ENCODE measurements at places on chromosomes 1 and 21. TPM values are rescaled to one million over a fixed set of nuclear protein-coding genes. Genes with fewer than 3 reads are reported as not detected.

Gene FCN3
- polyA plus RNA-seq, result not detected

Gene MYCBP
- polyA plus RNA-seq, result 25.0 TPM

Gene KRTAP10-6
- not detected for polyA plus RNA-seq

Gene PNRC2
- 34.4 TPM for polyA plus RNA-seq

Gene ILDR2
- not detected for polyA plus RNA-seq

Gene PCP4
- polyA plus RNA-seq, result not detected

Gene OR2G6
- not detected for polyA plus RNA-seq

Gene MPL
- not detected for polyA plus RNA-seq

GRCh38 chr1:73701826-73702225 lies 496.1 kb downstream of the LRRIQ3 start:
- no peak for DNase-seq

DNA sequence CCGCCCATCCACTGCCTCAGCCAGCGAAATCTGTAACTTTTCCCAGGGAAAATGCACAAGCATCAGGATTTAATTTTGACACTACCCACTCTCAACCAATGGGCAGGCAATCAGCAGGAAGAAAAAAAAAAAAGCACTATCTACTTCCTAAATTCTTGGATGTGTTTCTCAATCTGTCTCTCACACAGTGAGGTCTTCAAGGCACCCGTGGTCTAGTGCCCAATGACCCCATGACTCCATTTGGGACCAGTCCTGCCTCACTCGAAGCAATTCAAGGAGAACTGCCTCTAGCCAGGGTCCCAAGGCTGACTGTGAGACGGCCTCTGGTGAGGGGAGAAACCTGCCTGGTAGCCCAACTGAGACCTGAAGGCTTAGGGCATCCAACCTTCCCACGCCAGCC lies 35.9 kb downstream of the CSF1 start:
- DNase-seq, result no peak

DNA sequence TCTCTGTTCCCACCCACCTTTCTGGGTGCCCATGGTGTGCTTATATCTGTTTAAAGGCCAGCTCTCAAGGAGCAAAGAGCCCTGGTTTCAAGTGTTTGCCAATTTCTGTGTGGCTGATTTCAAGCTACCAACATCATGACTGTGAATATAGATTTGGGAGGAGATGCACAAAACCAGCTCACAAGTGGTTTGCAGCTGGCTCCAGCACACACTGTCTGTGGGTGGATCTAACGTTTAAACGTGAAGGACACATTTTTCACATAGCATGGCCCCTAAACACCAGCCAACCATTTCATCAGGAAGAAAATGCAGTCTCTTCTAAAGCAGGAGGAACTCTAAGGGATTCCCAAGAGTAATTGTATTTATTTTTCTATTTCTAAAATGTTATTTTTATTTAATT lies 65.2 kb downstream of the FCRL5 start:
- no peak for DNase-seq

GRCh38 chr21:45748593-45748992 lies 105.1 kb downstream of the PCBP3 start:
- DNase-seq, result no peak

DNA sequence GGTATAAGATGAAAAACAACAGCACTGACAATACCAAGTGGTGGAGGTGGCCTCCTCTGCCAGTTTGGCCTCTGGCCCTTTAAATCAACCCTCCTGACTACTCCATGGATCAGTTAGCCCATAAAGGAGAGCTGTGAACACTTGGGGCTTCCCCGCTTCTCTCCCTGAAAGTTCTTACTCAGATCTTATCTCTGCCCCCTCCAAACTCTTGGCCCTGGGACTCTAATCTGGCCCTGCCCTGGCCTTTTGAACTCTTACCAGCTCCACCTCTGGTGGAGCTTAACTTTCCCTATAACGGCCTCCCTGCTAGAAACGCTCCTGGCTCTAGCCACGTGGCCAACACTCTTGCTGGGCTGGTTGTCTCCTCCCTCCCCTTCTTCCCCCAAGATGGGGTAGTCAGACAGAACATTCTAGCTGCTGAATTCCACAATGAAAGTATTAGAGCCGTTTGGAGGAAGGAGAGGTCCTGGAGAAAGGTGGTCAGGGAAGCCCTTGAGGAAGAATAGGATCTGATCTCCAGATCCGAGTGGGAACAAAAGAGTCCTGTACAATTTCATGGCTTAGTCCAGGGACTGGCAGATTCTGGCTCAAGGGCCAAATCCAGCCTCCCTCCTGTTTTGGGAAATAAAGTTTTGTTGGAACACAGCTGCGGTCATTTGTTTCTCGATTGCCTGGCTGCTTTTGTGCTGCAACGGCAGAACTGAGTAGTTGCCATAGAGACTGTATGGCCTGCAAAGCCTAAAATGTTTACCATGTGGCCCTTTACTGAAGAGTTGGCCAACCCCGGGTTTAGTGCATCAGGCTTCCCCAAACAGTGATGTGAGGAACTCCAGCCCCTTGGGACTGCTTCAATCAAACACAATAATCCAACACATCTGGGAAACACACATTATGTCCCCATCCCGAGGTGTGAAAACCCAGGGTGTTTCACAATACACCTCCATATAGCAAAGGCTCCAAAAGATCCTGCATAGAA lies 9.5 kb upstream of the PIGR start:
- DNase-seq, result no peak

DNA sequence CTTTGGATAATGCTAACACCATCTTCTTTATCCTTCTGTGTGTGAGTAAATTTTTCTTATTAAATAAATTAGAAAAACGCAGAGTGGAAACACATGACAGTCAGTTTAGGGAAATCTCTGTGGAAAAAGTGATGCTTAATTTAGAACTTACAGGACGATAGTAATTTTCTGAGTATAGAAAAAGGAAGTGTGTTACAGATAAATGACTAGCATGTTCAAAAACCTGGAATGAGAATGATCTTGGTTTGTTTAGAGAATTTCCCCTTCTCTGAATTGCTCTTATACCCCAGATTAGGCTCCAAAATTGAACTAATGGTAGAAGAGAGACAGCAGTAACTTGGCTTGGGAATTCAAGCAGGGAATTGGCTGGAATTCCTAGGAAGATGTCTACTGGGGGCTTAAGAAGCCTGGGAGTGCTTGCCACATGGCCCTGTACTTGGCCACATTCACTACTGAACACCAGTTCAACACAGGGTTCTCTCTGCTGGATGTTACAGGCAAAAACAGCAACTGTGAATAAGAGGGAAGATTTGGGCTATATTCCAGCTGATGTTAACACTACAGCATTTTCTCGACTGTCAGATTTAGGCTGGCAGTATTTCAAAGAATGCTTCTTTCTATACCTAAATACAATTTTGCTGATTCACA lies 1004.2 kb downstream of the TTLL7 start:
- no peak for DNase-seq

GRCh38 chr1:8134546-8135235 lies 108.6 kb upstream of the ERRFI1 start:
- DNase-seq, result no peak

DNA sequence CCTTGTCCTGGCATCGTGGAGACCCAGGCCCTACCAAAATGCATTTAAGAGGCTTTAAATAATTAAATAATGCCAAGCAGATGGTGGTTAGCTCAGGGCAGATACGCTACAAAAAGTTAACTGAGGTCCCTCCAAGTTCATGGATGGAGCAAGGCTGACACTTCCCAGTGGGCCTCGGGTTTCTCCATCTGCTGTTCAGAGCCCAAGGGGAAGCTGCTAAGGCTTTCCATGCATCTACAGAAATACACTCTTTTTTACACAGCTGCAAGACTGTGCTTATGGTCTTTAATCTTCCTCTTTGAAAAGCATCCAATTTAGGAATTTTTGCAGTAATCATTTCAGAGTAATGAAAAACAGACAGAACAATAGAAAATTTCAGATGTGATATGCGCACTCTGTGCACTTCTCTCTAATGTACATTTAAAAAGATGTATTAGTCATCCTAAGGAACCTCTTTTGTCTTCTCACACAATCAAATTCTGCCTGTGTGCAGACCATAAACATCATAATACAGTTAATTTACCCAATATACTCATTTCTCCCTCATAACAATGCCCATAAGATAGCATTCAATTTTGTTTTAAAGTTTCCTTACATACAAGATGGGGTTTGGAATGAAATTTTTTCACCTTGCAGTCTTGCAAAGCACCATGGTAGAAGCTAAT lies 173.2 kb upstream of the ATP1B1 start:
- DNase-seq, result no peak

GRCh38 chr1:150493175-150493574 lies 6.0 kb downstream of the TARS2 start:
- DNase-seq, result no peak

DNA sequence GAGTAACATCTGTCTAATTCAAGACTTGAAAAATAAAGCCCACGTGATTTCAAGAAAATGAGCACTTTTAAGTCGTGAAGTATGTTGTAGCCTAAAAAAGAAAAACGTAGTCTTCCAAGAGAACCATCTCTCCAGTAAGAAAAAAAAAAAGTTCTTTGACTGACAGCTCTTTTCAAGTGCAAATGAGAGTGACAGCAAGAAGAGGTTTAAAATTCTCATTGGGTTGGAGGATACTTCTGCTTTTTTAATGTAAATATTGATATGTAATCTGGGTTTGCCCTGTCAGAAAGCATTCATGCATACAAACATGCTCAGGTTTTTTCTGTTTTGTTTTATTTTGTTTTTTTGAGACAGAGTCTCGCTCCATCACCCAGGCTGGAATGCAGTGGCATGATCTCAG lies 32.3 kb upstream of the PRDM2 start:
- DNase-seq, result no peak

- peak; percentile 73 for DNase-seq
Measured at GRCh38 chr21:15826147-15826780, 96.5 kb downstream of the USP25 start.

DNA sequence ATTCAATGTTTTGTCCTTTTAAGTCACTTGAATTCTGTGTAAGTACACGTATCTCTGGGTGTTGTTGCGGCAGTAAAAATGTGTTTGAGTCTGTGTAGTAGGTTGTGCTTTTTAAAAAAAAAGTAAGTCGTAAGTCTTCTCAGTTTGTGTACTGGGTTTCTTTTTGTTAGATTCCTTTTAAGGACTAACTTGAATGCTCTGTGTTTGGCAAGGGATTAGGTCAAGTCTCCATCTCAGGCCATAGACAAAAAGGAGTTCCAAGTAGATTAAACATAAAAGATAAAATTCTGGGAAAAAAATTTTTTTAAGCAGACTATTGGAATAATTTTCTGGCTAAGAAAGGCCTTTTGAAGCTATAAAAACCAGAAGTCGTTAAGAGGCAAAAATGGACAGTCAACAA lies 113.1 kb downstream of the ATP5PO start:
- DNase-seq, result no peak

DNA sequence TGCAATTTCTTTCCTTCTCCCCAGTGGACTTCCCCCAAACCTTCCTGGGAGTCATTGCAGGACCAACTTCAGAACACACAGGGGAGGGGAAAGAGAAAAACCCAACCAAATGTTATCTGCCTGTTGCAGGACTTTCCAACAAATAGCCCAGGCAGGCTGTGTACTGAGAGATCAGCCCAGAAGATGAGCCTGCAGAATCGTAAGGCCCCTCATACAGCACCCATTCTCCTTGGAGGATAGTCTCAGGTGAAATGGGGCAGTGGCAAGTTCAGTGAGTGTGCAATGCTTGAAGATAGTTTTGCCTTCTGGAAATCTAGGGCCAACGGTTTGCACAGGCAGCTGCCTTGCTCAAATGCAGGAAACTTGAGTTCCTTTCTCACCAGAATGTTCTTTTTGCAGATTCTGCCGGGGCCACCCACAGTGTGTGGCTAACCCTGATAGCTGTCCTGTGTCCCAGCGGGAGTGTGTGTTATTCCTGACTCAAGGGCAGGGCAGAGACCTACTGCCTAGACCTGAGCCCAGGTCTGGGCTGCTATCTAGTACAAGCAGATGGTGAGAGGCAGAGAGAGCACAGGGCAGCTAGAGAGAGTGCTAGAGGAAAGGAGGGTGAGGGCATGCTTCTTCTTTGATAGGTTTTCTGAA lies 48.8 kb downstream of the GADD45A start:
- no peak for DNase-seq

- no peak for DNase-seq
Measured at GRCh38 chr1:14803002-14803789, 204.7 kb downstream of the KAZN start.

- no peak for DNase-seq
Measured at GRCh38 chr1:90411185-90411584, 305.9 kb downstream of the BARHL2 start.
